SIG-M5 (cell line): ENCODE measurements at places on chromosomes 2 and 18.

DNA sequence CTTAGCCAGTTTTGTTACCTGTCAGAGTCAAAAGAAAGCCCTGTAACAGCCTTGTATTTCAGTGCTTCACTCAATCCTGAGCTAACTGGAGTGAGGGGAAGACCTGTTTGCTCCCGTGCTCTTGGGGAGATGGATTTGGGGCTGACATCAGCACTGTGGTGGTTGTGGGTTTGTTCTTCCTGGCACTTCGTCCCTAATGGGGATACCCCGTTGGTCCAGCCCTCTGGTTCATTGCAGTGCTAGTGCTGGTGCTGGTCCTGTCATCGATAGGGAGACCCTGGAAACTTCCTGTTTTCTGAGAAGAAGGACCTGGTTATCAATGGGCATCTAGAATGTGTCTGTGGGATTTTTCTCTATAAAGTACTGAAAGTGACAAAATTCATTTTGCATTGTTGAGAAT lies 205.4 kb downstream of the ZNF407 start:
- no peak for DNase-seq

DNA sequence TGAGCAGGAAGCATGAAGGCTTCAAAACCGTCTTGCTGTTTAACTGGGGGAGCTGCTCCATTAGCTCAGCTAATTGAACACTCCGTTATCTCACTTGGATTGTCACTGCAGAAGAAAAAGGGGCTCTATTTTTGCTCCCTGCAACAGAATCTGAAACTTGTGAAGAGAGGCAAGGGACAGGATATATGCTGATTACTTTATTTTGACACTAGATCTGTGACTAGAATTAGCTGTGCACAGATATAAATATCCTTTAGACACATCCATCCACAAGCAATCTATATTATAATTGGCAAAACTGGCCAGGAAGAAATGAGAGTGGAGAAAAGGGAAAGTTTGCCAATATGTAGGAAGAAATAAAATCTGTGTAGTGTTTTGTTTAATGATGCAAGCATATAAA lies 700.1 kb upstream of the CHAC2 start:
- no peak for DNase-seq

- DNase-seq, result no peak
Observed at GRCh38 chr2:38653380-38653714, 12.6 kb upstream of the GALM start.

GRCh38 chr18:63085611-63086010 lies 234.0 kb downstream of the BCL2 start:
- DNase-seq, result no peak

- no peak for DNase-seq
Observed at GRCh38 chr18:79371561-79372121, 24.1 kb upstream of the NFATC1 start.

- no peak for DNase-seq
Observed at GRCh38 chr2:37489041-37489456, 144.6 kb downstream of the QPCT start.

DNA sequence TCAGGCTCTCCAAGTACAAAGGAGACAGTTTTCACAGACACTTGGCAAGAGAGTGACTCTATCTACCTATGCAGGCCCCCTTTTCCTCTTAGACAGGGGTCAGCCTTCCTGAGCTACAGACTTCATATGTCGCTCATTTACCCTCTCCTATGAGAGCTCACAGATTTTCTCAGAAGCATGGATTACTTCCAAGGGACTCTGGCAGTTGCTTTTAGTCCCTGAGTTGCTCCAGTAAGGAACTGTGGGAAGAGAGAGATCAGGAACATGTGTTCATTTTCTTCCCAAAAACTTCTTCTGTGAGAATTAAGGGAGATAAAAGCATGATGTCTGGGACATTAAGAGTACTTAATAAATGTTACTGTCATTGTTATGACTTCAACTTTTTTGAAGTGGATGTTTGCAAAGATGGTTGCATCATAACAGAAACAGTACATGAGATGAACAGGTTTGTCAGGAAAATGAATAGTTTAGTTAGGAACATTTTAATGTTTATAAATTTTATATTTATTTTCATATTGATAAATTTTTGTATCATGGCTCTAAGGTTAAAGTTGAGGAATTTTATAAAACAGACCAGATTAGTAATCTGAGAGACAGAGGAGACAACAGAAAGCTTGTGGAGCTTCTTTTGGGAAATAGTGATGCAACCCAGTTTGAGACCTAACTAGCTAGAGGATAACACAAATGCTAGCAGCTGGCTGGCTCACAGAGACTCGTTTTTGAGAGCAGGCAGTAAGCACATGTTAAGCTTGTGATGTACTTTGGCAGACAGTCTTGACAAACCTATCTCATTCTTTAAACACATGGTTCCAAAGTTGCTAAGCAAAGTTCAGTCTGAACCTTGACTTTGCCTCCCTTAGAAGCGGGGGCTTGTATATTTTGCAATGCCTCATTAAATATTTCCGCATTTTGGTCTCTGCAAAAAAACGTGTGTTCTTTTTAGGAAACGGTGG lies 21.7 kb upstream of the UGP2 start:
- peak; percentile 42 for DNase-seq

DNA sequence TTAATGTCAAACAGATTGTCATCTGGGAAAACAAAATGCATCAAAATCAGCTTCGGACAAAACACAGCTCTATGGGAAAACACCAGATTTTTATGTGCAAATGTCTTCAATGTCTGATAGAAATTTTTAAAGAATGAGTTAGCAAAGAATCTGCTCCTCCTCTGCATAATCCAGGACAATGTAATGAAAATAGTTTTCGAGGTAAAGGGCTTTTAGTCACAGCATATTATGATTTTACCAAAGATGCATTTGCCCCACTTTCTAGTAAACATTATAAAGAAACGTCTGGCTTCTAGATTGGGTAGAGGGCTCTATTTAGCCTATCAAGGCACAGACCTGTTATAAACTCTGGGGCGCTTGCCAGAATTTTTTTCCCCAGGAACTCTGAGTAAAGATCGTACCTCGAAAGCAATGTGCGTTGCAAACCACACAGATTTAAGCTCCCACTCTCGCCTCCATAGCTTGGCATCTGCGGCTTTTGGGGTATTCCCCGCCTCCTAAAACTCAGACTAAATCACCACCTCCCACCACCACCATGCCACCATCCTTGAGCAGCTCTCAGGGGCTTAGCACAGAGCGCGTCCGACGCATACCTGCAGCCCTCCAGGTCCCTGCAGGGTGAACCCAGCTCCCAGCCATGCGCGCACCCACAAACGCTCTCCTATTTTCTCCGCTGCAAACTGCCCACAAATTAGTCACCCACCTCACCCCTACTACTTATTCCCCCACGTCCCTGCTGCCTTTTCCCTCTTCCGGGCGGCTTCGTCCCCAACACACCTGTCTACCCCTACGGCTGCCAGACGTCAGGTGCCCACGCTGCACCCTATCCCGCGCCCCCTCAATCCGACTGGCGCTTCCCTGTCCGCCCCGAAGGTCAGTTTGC lies 829 bp downstream of the ACVR1C start:
- DNase-seq, result no peak
